ENCODE measurements at places on chromosomes 7 and 10.

- peak; percentile 36 for DNase-seq
Measured at GRCh38 chr7:88500131-88500530, 193.4 kb upstream of the STEAP4 start.

- no peak for DNase-seq
Measured at GRCh38 chr10:61588770-61589211, 73.9 kb upstream of the CABCOCO1 start.

DNA sequence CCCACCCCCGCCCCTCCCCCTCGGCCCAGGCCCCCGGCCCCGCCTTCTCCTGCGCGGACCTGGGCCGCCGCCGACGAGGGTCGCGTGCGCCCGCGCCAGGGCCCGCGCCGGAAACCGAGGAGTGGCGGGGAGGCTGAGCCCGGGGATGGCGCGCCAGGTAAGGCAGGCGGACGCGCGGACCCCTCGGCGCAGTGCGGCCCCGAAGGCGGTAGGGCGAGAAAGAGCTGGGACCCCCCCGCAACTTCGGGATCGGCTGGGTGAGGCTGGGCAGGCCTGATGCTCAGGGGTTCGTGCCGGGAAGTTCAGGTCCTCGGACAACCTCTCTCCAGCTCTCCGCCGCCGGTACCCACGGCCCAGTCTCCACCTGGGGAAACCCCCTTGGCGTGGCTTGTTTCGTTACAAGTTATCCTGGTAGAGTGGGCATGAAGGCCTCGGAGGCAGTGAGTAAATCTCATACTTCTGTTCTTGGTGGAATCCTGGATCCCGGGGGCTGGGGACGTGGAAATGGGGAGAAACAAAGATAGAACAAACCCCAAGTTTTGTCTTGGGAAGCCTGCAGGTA is 58.4 kb downstream of the ZNF467 start:
- no peak for DNase-seq

- peak; percentile 33 for DNase-seq
Measured at GRCh38 chr7:111393011-111393754, 169.1 kb downstream of the IMMP2L start.

DNA sequence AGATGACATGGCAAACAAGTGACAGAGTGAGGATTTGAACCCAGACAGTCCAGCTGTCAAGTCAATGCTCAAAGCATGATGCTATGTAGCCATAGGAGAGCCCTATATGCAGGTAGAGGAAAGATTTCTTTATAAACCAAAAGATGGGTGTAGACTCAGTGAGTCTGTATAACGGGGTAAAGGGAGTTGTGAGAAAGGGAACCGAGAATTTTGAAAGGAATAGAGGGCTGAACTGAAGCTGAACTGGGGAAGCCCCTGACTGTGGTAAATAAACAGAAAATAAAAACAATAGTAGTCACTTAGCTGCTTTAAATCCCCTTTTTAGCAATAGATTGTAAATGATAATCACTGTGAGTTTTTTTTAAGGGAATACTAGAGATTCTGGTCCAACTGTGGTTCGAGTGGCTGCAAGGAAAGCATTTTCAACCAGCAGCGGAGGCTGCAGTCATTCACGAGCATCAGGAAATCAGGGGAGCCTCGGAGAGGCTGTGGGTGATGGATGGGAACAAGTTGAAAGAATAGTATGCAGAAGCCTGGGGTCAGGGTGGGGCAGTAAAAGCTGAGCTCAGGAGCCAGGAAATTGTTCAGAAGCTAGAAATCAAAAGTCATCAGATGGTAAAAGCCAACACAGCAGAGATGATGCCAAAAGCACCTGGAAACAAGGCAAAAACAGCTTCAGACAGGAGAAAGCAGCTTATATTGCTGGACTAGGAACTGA is 393.5 kb downstream of the GFRA1 start:
- DNase-seq, result no peak

DNA sequence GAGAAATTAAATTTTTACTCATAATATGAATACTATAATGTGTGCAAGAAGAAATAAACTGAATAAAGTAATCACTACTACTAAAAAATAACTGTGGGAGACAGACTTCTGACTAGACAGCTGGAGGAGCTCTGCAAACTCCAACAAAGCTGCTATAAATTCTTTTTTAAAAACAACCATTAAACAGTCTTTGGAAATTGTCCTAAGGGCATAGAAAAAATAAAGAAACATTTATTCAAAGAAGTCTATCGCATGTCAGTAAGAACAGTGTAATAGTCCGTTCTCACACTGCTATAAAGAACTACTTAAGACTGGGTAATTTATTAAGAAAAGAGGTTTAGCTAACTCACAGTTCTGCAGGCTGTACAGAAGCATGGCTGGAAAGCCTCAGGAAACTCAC is 56.0 kb downstream of the ZPBP start:
- DNase-seq, result no peak

DNA sequence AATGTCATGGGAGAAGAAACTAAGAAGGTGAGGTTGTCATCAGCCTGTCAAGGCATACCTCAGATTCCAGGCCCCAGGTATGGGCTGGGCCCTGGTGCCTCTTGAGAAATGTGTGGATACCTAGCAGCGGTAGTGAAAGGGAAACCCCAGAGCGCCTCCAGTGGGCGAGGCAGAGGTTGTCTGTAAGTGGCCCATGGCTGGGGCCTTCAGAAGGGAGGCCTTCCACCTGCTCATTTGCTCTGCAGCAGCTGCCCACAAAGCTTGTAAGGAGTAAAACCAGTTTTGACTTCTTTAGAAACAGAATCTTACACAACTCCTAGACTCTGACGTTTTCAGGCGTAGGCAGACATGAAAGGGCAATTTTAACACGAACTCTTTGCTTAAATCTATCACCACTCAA is 509.9 kb downstream of the PARD3 start:
- no peak for DNase-seq

DNA sequence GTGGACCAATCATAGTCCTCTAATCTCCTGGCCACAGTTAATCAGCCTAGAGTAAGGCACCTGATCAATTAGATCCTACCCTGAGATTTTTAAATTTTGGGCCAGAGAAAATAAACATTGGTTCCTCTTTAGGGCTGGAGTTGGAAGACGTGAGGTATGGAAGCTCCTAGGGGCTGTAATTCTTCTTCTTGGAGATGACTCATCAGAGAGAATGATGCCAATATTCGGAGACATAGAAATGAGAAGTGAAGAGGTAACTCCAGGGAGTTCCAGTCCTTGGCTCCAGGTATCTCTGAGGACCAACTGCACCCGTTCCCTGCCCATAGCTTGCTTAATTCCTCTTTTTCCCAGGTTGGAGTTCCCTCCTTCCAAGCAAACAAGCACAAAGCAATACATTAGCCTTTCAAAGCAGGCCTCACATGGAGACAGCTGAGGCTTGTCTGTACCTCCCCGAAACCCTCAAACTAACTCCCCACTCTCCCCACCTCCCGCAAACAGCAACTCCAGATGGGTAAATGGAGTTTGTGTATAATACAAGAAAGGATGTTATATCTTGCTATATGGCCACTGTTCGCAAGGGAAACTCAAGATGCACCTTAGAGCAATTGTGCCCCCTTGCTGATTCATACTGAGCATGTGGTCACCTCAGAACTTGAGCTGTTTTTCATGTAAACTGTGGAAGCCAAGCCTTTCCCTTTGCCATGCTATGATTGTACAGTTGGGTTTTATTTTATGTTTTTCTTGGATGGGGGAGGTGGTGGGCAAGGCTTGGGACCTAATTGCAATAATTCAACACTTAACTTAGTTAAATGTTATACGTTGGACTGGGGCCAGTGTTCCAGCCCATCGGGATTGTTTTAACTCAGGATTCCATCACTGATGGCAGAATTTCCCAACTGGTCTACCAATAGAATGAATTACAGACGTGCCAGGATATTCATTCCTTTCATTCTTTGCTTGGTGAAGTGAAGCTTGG is 29.3 kb downstream of the PIK3AP1 start:
- no peak for DNase-seq

DNA sequence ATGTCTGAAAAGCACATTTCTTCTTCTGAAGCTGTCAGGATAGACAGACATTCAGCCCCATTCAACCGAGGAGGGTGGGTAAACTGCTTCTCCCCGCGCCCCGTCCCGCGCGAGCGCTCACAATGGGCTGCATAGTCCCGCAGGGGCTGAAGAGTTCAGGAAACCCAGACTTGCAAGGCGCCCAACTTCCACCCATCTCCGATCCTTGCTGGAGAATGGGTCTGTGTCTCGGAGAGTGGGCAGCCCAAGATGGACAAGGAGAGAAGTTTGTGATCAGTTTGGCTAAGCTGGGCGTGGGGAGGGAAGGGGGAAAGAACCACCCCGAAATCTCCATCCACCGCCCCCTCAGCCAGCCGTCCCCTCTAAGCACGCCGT is 686 bp downstream of the AASS start:
- no peak for DNase-seq

DNA sequence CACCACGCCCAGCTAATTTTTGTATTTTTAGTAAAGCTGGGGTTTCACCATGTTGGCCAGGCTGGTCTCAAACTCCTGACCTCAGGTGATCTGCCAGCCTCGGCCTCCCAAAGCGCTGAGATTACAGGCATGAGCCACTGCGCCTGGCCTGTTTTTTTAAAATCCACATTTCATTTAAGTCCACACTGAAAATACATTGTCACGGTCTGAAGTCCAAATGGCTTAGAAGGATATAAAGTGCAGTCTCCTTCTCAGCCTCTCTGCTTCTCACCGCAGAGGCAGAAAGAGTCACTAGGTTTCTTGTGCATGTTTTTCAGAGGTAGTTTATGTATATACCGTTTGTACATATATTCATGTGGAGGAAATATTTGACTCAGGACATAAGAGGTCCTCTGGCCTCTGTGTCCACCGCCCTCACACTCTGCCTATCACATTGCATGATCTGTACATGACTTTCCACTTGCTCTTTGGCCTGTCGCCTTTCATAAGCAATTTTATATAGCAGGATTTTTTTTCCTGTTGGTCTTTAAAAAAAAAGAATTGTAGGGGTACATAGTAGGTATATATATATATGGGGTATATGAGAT is 42.9 kb downstream of the BLNK start:
- no peak for DNase-seq

DNA sequence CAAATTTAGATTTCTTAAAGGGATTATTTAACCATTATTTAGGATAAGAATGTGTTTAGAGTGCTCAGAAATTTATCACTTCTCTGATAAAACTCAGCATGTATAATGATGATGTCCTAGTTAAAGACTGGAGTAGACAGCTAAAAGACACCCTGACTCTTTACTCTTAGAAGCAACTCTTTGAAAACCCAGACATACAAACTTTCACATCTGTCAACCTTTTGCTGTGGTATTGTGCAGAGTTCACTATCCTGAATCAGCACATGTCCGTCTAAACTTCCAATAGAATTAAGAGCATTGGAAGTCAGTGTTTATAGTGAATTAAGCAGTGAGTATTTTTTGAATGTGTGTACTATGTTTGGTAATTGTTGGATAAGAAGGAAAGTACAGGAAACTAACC is 24.9 kb downstream of the ZNRF2 start:
- DNase-seq, result no peak

DNA sequence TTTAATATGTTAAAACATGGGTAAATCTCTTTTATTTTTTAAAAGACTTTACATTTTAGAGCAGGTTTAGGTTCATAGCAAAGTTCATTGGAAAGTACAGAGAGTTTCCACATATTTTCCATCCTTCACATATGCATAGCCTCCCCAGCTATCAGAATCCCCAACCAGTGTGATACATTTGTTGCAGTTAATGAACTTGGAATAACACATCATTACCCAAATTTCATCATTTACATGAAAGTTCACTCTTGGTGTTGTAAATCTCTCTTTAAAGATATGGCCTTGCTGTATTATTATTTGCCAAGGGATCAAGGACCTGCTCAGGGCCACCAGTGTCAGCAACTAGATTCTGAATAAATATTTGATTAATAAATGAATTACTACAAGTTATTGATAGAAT is 263.4 kb downstream of the CDK14 start:
- no peak for DNase-seq

DNA sequence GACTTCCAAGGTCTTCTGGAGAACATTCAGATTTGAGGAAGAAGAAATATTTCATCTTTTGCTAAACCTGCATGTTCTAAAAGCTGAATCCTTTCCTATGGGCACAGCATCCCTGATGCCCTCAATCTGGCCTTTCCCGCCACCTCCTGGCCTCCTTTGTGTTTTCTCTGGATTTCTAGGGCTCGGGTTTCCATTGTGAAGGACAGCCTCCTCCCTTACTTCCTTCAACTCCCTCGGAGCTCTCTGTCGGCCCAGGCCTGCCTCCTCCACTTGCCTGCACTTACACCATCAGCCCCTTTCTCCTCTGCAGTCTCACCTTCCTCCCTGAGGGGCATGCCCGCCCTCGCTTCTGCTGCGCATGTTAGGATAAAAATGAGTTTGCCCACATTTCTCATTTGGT is 75.4 kb downstream of the WIPF3 start:
- no peak for DNase-seq

GRCh38 chr10:132058111-132058745 is 7.5 kb upstream of the JAKMIP3 start:
- DNase-seq, result no peak

- peak; percentile 49 for DNase-seq
Measured at GRCh38 chr7:36175886-36176285, 22.8 kb downstream of the EEPD1 start.

DNA sequence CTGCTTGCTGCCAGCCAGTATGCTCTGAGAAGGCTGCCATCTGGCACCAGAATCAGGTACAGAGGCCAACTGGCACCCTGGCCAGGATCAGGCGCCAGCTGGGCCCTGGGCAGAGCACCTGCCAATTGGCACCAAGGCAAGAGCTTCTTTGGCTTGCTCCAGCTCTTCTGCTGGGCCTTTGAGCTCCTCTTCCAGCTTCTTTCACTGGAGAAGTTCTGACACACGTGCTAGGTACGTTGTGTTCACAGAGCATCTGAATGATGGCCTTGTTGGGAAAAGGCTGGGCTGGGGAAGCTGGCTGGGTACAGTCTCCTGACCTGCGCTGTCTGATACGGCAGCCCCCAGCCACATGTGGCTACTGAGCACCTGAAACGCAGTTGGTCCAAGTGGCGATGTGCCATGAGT is 31.7 kb upstream of the OPALIN start:
- DNase-seq, result peak; percentile 40

All from muscle of back (tissue), 13 donors.